Effector CD4-positive, alpha-beta T cell (primary cell): ENCODE measurements at places on chromosomes 1 and 21.
A peak's percentile ranks its signal among the peaks of the same experiment; 100 is the strongest.

- DNase-seq = no peak
Observed at GRCh38 chr1:4767308-4767707, 112.9 kb downstream of the AJAP1 start.

DNA sequence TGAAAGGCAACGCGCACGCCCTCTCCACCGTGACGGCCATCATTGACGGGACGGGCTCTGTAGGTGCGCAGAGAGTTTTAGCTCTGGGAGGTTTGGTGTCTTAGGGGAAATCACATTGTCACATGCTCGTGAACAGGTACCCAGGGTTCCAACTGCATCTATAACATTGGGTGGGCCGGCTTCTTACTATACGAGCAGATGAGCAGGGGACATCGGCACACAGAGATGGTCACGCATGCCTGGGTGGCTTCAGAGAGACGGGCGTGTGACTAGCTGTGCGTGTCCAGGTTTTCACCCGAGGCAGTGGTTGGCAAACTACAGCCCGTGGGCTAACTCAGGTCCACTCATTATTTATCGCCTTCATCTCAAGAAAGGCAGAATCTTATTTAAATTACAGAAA, 54.7 kb downstream of the SLC37A1 start:
- no peak for DNase-seq

DNA sequence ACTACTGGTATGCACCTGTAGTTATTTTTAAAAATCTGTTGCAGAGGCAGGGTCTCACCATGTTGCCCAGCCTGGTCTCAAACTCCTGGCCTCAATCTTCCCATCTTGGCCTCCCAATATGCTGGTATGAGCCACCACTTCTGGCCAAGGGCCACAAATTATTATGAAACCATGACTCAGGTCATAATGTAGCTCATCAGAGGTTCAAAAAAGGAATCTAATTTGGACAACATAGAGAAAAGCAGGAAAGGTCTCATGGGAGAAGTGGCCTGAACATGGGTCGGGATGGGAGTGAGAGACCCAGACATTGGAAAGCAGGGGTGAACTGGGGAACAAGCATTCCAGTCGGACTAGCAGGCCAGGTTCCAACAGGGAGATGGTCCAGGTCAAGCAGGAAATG, 45.2 kb upstream of the C1orf198 start:
- no peak for DNase-seq

DNA sequence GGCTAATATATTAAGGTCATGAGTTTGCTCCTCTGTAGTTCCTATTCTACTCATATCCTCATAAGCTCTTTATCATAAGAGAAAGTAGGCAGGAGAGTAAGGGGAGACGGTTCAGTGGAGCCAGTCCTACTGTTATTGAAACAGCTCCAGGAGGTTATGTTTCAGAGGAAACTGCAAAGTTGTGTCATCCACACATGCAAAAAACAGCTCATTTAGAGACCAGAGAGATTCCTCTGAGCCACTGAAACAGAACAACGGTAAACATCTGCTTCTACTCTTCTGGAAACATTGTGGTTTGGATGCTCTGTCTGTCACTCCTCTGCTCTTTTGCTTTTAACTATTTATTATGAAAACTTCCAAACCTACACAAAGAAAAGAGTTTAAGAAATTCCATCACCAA, 66.3 kb upstream of the PPP2R5A start:
- no peak for DNase-seq

DNA sequence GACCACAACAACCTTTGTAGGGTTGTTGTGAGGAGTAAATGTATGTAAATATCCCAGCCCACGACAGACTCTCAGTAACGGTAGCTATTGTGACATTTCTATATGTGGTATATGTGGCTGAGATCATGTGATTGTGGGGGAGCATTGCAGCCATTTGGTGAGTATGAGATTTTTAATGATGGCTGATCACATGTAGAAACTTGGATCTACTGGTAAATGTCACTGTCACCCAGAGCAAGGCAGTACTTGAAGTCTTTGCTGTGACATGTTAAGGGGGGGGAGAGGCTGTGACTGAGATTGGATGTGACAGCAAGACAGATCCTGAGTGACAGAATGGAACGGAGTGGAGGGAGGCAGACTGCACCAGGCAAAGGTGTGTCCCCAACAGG, 23.9 kb upstream of the MEF2D start:
- DNase-seq = no peak

- no peak for DNase-seq
Observed at GRCh38 chr1:163068716-163069115, 445 bp upstream of the RGS4 start.

DNA sequence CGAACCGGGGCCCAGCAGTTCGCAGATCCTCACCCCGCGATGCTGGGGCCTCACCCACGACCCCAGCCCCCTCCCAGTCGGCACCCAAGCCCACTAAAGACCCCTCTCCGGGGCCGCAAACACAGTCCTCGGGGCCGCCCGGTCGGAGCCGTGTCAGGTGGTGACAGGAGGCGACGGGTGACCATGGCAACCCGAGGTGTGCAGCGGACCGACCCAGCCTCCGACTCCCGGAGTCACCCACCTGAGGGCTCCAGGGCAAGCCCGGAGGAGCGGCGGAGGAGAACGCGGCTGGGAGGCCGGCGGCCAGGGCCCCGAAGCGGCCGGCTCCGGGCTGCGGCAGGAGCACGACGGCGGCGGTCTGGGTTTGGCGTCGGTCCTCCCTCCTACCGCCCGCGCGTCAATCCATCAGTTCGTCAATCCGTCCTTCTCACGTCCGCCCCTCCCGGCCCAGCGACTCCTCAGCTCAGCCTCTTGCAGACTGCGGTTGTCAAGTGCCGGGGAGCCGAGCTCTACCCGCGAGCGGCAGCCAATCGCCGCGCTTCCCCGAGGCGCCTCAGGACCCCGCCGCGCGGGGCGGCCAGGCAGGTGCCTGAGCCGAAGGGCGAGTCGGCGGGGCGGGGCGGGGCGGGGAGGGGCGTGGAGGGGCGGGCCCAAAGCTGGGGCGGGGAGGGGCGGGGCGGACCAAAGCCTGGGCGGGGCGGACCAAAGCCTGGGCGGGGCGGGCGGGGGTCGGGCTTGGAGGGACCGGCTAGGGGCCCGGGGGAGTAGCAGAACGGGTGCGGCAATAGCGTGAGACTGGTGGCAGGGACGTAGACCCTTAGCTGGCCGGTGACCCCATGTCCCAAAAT, at the start of gene WDR47:
TSS of gene WDR47 (minus strand) at position 482 of the 848 bp plus-strand sequence. CDS start 18,590 bp downstream, outside the sequence.
- DNase-seq = peak; percentile 95

GRCh38 chr1:197567442-197567841, 207.8 kb downstream of the DENND1B start:
- no peak for DNase-seq

DNA sequence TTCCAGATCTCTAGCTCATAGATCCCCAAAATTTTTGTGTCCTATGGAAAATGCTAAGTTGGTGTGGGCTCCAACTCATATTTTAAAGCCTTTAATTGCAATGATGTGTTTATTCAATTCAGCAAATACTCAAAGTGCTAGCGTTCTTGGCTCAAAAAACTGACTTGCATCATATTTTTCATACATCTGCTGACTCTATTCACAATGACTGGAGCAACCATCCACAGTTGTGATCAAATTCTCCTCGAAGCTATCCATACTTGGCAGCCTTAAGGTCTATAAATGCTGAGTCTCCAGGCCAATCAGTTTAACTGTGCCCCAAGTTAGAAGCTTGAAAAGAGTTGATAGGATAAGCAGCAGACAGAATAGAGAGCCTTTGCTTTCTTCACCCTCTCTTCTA, 2.9 kb upstream of the ATP1A1 start:
- DNase-seq = no peak

DNA sequence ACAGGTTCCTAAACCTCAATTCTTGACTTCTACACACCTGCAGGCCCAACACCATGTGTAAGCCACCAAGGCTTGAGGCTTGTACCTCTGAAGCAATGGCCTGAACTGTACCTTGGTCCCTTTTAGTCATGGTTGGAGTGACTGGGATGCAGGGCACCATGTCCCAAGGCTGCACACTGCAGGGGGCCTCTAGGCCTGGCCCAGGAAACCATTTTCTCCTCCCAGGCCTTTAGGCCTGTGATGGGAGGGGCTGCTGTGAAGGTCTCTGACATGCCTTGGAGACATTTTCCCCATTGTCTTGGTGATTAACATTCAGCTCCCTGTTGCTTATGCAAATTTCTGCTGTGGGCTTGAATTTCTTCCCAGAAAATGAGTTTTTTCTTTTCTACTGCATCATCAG, 75.8 kb upstream of the ZNF678 start:
- no peak for DNase-seq

- DNase-seq = no peak
Observed at GRCh38 chr1:163307479-163308171, 14.1 kb upstream of the NUF2 start.

DNA sequence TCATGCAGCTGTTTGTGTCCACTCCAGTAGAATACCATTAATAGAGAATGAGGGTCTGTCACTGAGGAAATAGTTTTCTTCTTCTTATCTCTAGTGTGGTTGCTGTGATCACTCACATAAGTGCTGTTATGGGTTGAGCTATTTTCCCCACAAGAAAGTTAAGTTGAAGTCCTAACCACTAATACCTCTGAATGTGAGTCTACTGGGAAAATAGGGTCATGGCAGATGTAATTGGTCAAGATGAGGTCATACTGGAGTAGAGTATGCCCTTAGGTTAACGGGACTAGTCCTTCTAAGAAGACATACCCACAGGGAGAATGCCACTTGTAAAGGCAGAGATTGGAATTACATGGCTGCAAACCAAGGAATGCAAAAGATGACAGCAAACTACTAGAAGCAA, 70.5 kb upstream of the COL24A1 start:
- no peak for DNase-seq

- DNase-seq = no peak
Observed at GRCh38 chr1:29767088-29767685, 530.9 kb downstream of the PTPRU start.

- no peak for DNase-seq
Observed at GRCh38 chr1:183646776-183647175, 6.3 kb downstream of the APOBEC4 start.

GRCh38 chr1:238592621-238593020, 701.9 kb upstream of the ZP4 start:
- DNase-seq = no peak

GRCh38 chr1:195373856-195374255, 1234.4 kb downstream of the KCNT2 start:
- DNase-seq = no peak

DNA sequence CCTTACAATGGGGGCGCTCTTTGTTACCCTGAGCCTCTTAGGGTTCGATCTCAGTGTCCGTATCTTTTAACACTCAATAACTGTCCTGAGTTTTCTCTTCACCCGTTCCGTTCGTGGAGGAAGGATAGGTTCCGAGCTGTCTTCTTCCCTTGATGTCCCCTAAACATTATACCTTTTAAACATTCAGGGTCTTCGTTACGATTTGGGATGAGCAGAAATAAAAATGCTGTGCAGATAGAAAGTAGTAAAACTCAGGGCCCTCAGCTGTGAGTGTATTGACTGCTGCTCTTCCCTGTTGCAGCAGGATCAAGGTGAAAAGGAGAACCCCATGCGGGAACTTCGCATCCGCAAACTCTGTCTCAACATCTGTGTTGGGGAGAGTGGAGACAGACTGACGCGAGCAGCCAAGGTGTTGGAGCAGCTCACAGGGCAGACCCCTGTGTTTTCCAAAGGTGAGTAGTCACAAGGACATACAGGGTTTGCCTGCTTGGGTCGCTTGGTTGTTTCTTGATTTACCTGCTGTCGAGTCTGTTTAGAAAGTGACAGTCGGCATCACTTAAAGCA, 784 bp downstream of the RPL11 start:
- no peak for DNase-seq

- peak; percentile 23 for DNase-seq
Observed at GRCh38 chr1:201792534-201793305, 36.2 kb upstream of the IPO9 start.

- DNase-seq = no peak
Observed at GRCh38 chr1:63984930-63985290, 211.1 kb downstream of the ROR1 start.
